ENCODE measurements at places on chromosomes 5 and 9.

- no peak for DNase-seq
Measured at GRCh38 chr9:121655231-121655755, 3.9 kb downstream of the DAB2IP start.

DNA sequence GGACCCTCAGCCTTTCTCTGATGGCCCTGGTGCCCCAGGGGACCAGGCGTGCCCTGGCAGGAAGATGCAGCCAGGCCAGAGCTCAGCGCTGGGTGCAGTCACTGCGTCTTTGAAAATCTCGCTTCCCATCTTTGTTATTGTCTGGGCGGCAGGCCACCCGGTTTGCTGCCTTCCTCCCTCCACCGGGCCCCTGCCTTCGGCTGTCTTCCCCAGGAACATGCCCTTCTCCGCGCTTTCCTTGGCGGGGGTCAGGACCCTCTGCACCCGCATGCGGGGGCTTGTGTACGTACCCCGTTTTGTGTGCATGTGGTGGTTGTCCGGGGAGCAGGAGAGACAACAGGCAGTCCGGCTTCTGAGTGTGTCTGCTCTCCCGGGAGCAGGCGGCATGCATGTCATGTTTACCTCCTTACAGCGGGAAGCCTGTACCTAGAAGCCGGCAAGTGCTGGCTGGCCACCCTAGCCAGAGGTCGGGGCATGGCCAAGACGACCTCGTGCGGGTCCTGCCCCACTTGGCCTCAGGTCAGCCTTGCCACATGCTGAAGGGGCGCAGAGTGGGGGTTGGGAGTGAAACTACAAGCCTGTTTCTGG, 49.5 kb downstream of the DAB2IP start:
- DNase-seq, result no peak

- DNase-seq, result no peak
Measured at GRCh38 chr9:132748450-132748849, 78.2 kb downstream of the GTF3C4 start.

DNA sequence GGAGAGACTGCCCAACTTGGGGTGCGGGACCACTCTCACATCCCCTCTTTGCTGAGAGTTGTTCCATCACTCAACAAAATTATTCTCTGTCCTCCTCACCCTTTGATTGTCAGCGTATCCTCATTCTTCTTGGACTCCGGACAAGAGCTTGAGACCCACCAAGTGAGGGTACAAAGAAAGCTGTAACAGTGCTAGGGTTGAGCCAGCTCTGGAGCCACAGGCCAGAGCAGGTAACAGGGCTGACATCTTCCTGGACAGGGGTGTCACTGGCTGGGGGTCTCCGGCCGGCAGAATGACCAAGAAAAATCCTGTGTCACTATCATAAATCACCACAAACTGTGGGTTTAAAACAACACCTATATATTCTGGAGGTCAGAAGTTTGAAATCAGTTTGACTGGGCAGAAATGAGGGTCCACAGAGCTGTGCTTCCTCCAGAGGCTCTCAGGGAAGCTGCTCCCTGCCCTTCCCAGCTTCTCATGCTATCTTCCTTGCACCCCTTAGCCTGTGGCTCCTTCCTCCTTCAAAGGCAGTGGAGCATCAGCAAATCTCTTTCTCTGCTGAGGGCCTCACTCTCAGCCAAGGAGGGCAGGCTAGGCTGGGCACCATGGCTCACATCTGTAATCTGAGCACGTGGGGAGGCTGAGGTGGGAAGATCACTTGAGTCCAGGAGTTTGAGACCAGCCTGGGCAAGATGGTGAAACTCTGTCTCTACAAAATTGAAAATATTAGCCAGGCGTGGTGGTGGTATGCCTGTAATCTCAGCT, 4.1 kb upstream of the BBLN start:
- no peak for DNase-seq

- DNase-seq, result no peak
Measured at GRCh38 chr5:40221796-40222195, 457.9 kb upstream of the PTGER4 start.
